DMS53 (cell line): ENCODE measurements at places on chromosomes 7 and 10.
A peak's percentile ranks its signal among the peaks of the same experiment; 100 is the strongest.

- DNase-seq, result no peak
These were observed 95.3 kb downstream of the DGKI start for GRCh38 chr7:137751361-137752009.

- DNase-seq, result peak; percentile 25
These were observed 305.1 kb upstream of the PITRM1 start for GRCh38 chr10:3477683-3478082.

DNA sequence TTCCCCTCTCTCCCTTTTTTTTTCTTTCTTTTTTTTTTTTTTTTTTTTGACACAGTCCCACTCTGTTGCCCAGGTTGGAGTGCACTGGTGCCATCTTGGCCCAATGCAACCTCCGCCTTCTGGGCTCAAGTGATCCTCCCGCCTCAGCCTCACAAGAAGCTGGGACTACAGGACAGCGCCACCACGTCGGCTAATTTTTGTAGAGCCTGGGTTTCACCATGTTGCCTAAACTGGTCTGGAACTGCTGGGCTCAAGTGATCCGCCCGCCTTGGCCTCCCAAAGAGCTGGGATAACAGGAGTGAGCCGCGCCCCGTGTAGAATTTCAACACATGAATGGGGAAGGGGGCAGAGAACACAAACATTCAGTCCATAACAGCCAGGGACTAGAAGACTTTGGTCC, 2.6 kb upstream of the SP4 start:
- no peak for DNase-seq

DNA sequence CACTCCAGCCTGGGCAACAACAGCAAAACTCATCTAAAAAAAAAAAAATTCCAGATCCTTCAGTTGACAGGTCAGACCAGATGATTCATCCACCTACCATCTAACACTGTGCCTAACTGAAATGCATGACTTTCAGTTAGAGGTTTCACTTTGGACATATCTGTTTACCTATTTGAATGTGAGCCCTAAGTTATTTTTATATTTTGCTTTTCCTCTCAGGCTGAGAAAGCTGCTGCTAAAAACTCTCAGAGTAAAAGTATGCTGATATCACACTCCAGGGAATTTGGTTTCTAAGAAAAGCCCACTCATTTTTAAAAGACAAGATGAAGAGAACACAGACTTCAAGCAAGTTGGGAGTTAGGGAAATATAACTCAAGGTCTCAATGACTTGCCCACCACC, 126.0 kb downstream of the SGMS1 start:
- peak; percentile 16 for DNase-seq

DNA sequence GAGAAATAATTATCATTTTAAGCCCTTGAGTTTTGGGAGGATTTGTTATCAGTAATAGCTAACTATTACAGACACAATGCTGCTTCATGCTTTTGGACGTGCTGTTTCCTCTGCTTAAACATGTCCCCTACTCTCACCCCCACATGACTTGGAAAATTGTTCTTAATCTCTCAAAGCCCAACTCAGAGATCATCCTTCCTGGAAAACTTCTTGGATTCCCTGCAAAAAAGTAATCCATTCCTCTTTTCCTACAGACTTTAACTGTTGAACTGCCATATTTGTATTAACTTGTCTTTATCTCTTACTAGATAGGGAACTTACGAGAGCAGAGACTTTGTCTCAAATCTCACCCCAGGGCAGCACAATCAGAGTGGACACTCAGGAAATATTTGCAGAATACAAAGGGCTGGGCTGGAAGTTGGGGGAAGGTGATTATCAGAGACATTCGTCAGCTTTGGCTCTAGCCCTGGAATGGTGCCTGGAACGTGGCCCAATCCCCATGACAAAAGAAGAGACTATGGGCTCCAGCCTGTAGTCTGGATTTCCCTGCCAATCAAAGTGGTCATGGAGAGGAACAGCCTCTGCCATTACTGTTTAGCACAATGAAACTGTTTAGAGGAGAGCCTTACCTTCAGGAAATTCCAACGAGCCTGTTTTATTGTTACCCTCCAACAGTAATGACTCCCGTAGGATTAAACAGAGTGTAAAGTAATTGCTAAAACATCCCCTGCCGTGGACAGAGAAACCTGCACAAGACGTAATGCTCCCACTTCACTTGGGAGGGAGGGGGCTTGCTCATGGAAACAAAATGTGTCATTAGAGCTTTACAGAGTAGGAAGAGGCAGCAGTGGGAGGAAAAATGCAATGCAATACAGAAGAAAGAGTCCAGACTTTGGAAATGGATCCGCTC, 140.4 kb upstream of the AUTS2 start:
- no peak for DNase-seq

DNA sequence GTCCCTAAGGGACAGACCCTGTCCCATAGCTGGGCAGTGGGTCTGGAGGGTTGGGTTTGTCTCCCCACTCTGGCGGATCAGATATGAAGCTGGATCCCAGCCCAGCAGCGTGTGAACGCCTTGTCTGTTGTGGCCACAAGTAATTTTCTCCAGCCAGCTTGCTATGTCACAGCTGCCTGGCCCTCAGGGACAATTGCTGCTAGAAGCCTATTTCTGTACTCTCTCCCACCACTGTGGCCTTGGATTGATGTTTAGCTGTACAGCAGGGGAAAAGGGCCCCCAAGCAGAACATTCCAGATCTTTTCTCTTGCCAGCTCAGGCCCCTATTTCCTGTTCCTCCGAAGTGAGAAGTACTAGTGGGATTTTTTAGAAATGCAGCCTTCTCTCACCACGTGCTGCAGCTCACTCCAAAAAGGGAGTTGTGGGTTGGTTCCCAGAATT, 53.5 kb upstream of the WAC start:
- DNase-seq, result no peak

DNA sequence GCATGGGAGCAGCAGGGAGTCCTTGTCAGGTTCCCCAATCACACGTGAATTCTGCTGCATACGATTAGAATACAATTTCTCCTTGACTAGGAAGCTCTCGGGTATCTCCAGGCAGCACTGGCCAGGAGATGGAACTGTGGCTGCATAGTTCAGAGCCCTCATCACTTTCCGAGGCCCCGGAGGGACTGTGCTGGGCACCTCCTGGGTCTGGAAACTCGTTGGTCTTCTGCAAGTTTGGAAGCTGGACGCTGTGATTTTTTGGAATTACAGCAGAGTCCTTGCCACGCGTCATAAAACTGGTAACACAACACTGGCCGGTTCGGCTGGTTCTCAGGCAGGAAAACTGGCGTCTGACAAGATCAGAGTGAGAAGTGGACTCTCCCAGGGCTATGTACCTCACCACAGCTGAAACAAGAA, 216.1 kb downstream of the CCDC3 start:
- DNase-seq, result no peak
